Tibial artery (tissue), 4 donors: ENCODE measurements at places on chromosomes 6 and 20.

GRCh38 chr6:148440877-148441453 is 98.3 kb downstream of the SASH1 start:
- H3K36me3 ChIP-seq: no peaks in the 10 kb centered on the region
- H3K27ac ChIP-seq: peak overlapping the region; percentile 70
- H3K4me1 ChIP-seq: peaks cover 38% of the 10 kb centered on the region
- H3K4me3 ChIP-seq: no peak overlapping the region

GRCh38 chr6:37429352-37429750 is 3.7 kb upstream of the CMTR1 start:
- no peak overlapping the region for H3K4me3 ChIP-seq
- DNase-seq: no peak
- no peaks in the 10 kb centered on the region for H3K27me3 ChIP-seq

GRCh38 chr6:139311831-139312230 is 20.0 kb upstream of the TXLNB start:
- no peaks in the 10 kb centered on the region for H3K27me3 ChIP-seq
- peaks cover 3% of the 10 kb centered on the region for H3K4me1 ChIP-seq
- H3K27ac ChIP-seq: no peak overlapping the region
- no peak for DNase-seq
- no peaks in the 10 kb centered on the region for H3K36me3 ChIP-seq

DNA sequence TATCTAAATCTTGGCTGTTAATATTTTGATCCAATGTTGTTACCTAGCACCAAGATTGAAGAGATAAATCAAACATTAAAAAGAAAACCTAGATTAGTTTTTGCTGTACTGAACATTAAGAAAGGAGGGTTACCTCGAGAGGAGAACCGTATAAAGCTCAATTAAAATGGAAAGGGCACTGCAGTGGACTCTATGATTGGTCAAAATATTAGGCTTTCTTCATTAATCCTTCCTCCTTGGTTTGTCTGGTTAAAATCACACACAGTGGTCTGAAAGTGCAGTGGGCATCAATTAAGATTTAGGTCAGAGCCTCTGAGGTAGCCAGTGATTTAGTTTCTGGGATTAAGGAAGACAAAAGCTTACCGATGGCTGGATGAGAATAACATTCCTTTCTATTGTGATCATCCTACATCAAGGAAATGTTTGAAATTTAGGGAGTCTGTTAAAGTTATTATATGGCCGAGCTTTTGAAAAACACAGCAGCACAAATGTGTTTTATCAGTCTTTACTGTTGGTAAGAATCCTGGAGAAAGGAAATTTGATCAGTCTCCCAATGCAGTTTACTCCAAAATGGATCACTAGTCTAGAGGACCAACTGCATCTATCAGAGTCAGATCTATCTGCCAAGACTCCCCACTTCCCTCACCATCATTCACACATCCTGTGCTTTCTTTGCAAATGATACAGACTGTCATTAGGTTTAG is 134.6 kb upstream of the NEDD9 start:
- no peak overlapping the region for H3K4me3 ChIP-seq
- no peaks in the 10 kb centered on the region for H3K36me3 ChIP-seq
- no peaks in the 10 kb centered on the region for H3K27me3 ChIP-seq

DNA sequence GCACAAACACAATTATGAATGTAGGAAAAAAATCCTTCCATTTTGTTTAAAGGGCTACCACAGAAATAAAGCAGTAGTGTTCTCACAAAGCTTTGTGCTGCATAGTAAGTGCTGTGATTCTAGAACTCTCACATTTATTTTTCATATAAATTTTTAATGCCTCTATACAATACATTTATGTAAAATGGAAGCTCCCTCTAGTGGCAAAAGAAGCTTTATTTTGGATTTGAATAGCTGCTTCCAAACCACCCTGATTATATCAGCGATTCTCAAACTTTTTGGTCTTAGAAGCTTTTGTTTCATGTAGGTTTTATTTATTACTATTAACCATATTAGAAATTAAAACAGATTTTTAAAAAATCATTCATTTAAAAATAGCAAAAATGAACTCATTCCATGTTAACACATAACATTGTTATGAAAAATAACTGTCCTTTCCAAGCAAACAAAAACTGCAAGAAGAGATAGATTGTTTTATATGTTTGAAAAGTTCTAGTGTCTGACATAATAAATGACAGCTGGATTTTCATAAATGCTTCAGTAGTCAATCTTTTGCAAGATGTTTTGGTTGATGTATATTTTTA is 38.4 kb downstream of the HS3ST5 start:
- H3K4me1 ChIP-seq: no peaks in the 10 kb centered on the region
- no peak overlapping the region for H3K27ac ChIP-seq
- no peaks in the 10 kb centered on the region for H3K27me3 ChIP-seq
- no peaks in the 10 kb centered on the region for H3K36me3 ChIP-seq
- DNase-seq: no peak
- no peak overlapping the region for H3K4me3 ChIP-seq

DNA sequence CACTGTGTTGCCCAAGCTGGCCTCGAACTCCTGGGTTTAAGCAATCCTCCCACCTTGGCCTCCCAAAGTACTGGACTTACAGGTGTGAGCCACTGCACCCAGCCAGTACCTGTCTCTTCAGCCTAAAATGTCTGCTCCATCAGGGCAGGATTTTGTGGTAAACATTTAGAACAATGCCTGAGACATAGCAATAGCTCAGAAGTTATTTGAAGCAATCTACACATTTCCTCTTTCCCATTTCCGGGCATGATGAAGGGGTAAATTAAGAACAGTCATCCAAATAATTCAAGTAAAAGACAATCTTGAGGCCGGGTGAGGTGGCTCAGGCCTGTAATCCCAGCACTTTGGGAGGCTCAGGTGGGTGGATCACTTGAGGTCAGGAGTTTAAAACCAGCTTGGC is 69.0 kb upstream of the ZNF217 start:
- peaks cover 19% of the 10 kb centered on the region for H3K4me1 ChIP-seq
- no peak for DNase-seq
- no peaks in the 10 kb centered on the region for H3K36me3 ChIP-seq

- no peaks in the 10 kb centered on the region for H3K36me3 ChIP-seq
- H3K4me3 ChIP-seq: no peak overlapping the region
- no peaks in the 10 kb centered on the region for H3K4me1 ChIP-seq
These were observed 513.3 kb upstream of the NOX3 start for GRCh38 chr6:155968921-155969320.

GRCh38 chr6:52990342-52990741 is 4.7 kb downstream of the GSTA4 start:
- no peaks in the 10 kb centered on the region for H3K4me1 ChIP-seq
- H3K27me3 ChIP-seq: no peaks in the 10 kb centered on the region
- no peak overlapping the region for H3K27ac ChIP-seq
- no peak overlapping the region for H3K4me3 ChIP-seq
- DNase-seq: no peak

- DNase-seq: no peak
- no peak overlapping the region for H3K4me3 ChIP-seq
- H3K36me3 ChIP-seq: no peaks in the 10 kb centered on the region
- H3K4me1 ChIP-seq: no peaks in the 10 kb centered on the region
- no peaks in the 10 kb centered on the region for H3K27me3 ChIP-seq
These were observed 263.3 kb downstream of the SOX4 start for GRCh38 chr6:21856844-21857243.

GRCh38 chr20:38584099-38584763 is 3.2 kb downstream of the ADIG start:
- H3K4me1 ChIP-seq: peaks cover 8% of the 10 kb centered on the region
- H3K36me3 ChIP-seq: no peaks in the 10 kb centered on the region
- DNase-seq: no peak
- no peak overlapping the region for H3K27ac ChIP-seq
- H3K27me3 ChIP-seq: peaks cover 13% of the 10 kb centered on the region

GRCh38 chr6:87277123-87277522 is 45.3 kb upstream of the SMIM8 start:
- no peaks in the 10 kb centered on the region for H3K27me3 ChIP-seq
- no peak overlapping the region for H3K4me3 ChIP-seq
- H3K36me3 ChIP-seq: no peaks in the 10 kb centered on the region
- DNase-seq: no peak
- no peaks in the 10 kb centered on the region for H3K4me1 ChIP-seq
- no peak overlapping the region for H3K27ac ChIP-seq

- no peaks in the 10 kb centered on the region for H3K4me1 ChIP-seq
- no peak overlapping the region for H3K27ac ChIP-seq
- DNase-seq: no peak
These were observed 61.5 kb downstream of the PRDM13 start for GRCh38 chr6:99668036-99668705.

GRCh38 chr6:1700278-1700967 is 90.7 kb downstream of the FOXC1 start:
- no peak for DNase-seq
- no peak overlapping the region for H3K4me3 ChIP-seq
- no peaks in the 10 kb centered on the region for H3K36me3 ChIP-seq

GRCh38 chr20:41577129-41578009 is 40.8 kb downstream of the CHD6 start:
- H3K27ac ChIP-seq: no peak overlapping the region
- no peak overlapping the region for H3K4me3 ChIP-seq
- peaks cover 73% of the 10 kb centered on the region for H3K4me1 ChIP-seq
- no peaks in the 10 kb centered on the region for H3K27me3 ChIP-seq
- H3K36me3 ChIP-seq: no peaks in the 10 kb centered on the region
- DNase-seq: no peak

- no peak overlapping the region for H3K27ac ChIP-seq
- no peak overlapping the region for H3K4me3 ChIP-seq
- no peaks in the 10 kb centered on the region for H3K36me3 ChIP-seq
- H3K4me1 ChIP-seq: no peaks in the 10 kb centered on the region
- H3K27me3 ChIP-seq: no peaks in the 10 kb centered on the region
These were observed 55.6 kb downstream of the SLC22A1 start for GRCh38 chr6:160177220-160177619.

- H3K36me3 ChIP-seq: no peaks in the 10 kb centered on the region
- DNase-seq: no peak
- H3K27ac ChIP-seq: no peak overlapping the region
- no peak overlapping the region for H3K4me3 ChIP-seq
These were observed 173.6 kb upstream of the MCHR2 start for GRCh38 chr6:100167585-100167984.

DNA sequence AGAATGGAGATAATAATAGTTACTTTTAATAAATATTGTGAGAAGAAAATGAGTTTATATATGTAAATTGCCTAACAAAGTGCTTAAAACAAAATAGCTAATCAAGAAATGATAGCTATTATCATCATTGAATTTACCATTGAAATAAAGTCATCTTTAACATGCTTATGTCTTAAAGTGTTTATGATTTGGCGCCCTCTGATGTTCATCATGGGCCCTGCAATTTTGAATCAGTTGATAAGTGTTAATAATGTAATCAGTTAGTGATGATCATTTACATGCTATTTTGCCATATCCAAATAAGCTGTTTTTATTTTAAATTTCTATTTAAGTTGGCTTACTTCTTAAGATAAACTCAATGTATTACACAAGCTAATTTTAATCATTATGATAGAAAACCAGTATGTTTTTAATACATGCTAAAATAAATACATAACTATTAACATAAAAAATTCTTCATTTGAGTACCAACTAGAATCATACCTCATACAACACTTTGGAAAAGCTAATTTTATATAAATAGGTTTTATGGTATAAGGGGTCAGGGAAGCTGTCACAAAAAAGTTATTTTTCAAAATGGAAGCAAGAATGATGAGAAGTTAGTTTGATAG is 39.2 kb upstream of the TPD52L1 start:
- no peaks in the 10 kb centered on the region for H3K4me1 ChIP-seq
- no peak overlapping the region for H3K4me3 ChIP-seq
- H3K27ac ChIP-seq: no peak overlapping the region
- no peak for DNase-seq
- no peaks in the 10 kb centered on the region for H3K27me3 ChIP-seq
- no peaks in the 10 kb centered on the region for H3K36me3 ChIP-seq

DNA sequence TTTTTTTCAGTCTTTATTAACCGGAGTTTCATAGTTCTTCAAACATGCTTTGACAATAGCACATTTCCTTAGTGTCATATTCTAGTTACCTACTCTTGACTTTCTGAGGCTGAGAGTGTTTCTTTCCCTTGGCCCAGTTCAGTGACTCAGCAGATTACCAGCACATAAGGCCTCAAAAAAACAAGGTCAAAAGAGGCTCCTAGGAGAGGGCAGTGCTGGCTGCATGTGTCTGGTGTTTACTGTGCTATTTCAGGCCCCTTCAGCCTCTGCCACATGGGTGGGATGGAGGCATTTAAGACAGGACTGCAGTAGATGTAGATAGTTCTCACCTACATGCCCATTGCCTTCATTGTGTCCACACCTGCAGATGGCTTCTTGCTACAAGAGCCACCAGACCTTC is 198.2 kb upstream of the SSTR4 start:
- no peaks in the 10 kb centered on the region for H3K36me3 ChIP-seq
- no peaks in the 10 kb centered on the region for H3K4me1 ChIP-seq
- no peak overlapping the region for H3K4me3 ChIP-seq
- H3K27me3 ChIP-seq: no peaks in the 10 kb centered on the region
- no peak overlapping the region for H3K27ac ChIP-seq
- no peak for DNase-seq

GRCh38 chr20:63538204-63539091 is 1.3 kb upstream of the PTK6 start:
- no peak overlapping the region for H3K27ac ChIP-seq
- peak overlapping the region; percentile 10 for H3K4me3 ChIP-seq
- H3K27me3 ChIP-seq: no peaks in the 10 kb centered on the region

- H3K4me3 ChIP-seq: no peak overlapping the region
- H3K4me1 ChIP-seq: peaks cover 6% of the 10 kb centered on the region
- H3K27me3 ChIP-seq: no peaks in the 10 kb centered on the region
- H3K27ac ChIP-seq: no peak overlapping the region
- DNase-seq: no peak
These were observed 3.1 kb downstream of the B3GALT4 start for GRCh38 chr6:33279971-33280511.

- H3K27me3 ChIP-seq: no peaks in the 10 kb centered on the region
- DNase-seq: no peak
- no peak overlapping the region for H3K4me3 ChIP-seq
- no peak overlapping the region for H3K27ac ChIP-seq
These were observed 410.7 kb upstream of the RUNX2 start for GRCh38 chr6:44917430-44917829.

DNA sequence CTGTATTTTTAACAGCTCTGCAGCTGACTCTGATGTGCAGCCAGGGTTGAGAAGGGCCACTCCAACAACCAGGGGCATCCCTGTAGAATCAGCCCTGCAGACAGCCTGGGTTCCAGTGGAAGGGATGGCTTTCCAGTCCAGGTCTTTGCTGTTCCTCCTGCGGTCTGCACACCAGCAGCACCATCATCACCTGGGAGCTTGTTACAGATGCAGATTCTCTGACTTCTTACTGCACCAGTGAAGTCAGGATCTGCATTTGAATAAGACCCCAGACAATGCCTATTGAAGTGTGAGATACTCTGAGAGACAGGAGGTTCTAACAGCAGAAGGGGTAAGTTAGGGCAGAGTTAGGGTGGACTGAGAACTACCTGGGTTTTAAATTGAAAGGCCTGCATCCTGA is 151.3 kb downstream of the F13A1 start:
- H3K36me3 ChIP-seq: no peaks in the 10 kb centered on the region
- no peaks in the 10 kb centered on the region for H3K27me3 ChIP-seq
- H3K4me1 ChIP-seq: no peaks in the 10 kb centered on the region
- no peak overlapping the region for H3K27ac ChIP-seq
- DNase-seq: no peak

GRCh38 chr6:143213859-143214376 is 153.2 kb downstream of the AIG1 start:
- peak overlapping the region; percentile 7 for H3K27ac ChIP-seq
- no peaks in the 10 kb centered on the region for H3K27me3 ChIP-seq
- H3K4me3 ChIP-seq: no peak overlapping the region
- DNase-seq: no peak
- H3K4me1 ChIP-seq: no peaks in the 10 kb centered on the region
